ENCODE measurements at places on chromosomes 13 and 19.
A peak's percentile ranks its signal among the peaks of the same experiment; 100 is the strongest.

DNA sequence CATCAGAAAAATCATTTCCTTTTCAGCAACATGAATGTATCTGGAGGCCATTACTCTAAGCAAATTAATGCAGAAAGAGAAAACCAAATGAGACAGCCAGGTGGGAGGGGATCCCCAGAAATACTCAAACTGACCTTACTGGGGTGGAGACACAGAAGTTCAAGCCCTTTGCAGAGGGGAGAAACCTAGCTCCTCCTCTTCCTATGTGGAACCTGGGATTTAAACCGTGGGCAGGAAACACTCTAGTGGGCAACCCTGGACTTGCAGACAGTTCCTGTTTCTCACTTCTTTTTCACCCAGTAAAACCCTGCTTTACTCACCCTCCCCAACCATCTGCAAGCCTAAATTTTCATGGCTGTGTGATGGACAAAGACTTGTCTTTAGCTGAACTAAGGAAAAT lies 61.3 kb downstream of the SLITRK6 start:
- no peak for DNase-seq

GRCh38 chr19:50542943-50543342 lies 25.3 kb downstream of the LRRC4B start:
- DNase-seq: no peak

DNA sequence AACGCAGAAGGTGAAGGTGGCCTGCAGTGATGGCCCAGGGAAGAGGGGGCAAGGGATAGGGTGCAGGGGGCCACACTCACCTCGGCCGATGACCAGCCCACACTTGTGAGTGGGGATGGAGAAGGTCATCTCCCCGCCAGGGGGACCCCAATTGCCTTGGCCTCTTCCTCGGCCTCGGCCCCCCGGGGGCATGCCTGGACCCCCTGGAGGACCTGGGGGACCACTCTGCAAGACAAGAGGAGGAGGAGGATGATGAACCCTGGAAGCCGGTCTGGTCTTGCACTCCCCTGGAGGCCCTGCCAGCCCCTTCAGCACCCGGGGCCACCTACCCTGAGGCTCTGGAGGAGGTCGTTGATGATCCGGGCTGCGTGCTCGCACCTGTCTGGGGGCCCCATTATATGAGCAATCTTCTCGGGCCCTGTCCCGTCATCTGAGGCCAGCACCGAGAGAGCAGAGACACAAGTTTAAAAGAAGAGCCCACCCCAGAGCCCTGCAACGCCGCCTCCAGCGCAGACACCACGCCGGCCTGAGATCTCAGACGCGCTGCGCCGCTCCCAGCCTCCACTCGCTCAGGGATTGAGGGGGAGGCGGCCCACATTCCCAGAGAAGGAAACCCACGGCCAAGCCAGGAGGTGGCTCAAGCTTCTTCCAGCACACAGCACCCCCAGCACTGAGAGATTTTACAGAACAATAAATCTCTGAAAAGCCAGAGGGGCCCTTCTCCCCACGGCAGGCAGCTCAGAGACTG lies 7.8 kb downstream of the KHSRP start:
- DNase-seq: no peak

GRCh38 chr19:1068009-1069001 lies 1.3 kb downstream of the ARHGAP45 start:
- no peak for DNase-seq

GRCh38 chr13:75871059-75871458 lies 234.9 kb downstream of the LMO7 start:
- no peak for DNase-seq

DNA sequence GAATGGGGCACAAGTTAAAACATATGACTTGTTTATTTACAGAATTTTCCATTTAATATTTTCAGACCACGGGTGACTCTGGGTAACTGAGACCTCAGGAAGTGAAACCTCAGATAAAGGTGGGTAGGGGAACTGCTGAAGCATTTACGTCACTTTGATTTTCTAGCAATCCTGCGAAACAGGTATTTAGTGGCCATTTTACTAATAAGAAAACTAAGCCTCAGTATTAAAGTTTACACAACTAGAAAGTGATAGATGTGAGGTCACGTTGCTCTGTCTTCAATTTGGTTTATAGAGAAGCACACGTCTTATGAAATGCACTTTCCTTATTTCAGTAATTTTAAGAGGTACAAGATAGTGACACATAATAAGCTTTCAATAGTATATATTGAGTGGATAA lies 402.8 kb downstream of the FGF9 start:
- DNase-seq: no peak

- DNase-seq: no peak
These were observed 9.0 kb upstream of the CEBPA start for GRCh38 chr19:33311326-33311682.

- no peak for DNase-seq
These were observed 14.9 kb upstream of the PSMD8 start for GRCh38 chr19:38359242-38360021.

DNA sequence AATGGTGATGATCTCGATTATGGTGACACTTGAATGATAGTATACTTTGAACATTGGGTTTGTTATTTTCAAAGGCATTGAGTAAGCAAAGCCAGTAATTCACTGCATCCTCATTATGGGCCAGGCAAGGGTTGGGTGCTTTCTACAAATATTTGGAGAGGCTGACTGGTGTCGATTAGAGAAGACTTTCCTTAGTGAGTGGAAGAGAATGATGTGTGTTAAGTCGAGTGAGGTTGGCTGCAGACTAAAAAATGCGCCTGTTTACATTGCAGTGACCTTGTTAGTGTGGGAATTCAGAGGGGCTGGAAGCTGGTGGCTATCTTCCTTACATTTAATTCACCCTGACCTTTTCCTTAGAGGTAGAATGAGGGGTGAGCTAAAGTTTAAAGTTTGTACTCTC lies 22.4 kb upstream of the RNF113B start:
- no peak for DNase-seq

DNA sequence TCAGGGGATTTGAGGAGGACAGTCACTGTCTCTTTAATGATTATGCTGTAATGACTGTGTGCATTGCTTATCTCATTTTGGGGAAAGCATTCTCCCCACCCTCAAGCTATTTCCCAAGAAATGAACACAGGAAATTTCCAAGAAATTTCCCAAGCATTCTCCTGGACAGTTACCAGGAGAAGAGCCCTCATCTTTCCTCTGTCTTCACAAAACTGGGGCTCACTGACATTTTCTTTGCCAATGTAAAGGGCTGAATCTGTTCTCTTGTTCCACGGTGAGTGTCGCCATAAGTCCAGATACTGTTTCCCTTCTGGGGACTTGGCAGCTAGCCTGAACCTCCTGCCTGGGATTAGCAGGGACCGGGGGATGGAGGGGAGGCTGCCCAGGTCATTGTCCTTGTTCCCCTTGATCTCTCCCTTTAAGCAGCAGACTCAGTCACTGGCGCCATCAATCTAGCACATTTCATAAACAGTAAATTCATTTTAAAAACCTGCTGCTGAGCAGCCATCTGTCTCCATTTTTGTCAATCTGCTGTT lies 172.8 kb downstream of the DNAJC15 start:
- DNase-seq: peak; percentile 13

DNA sequence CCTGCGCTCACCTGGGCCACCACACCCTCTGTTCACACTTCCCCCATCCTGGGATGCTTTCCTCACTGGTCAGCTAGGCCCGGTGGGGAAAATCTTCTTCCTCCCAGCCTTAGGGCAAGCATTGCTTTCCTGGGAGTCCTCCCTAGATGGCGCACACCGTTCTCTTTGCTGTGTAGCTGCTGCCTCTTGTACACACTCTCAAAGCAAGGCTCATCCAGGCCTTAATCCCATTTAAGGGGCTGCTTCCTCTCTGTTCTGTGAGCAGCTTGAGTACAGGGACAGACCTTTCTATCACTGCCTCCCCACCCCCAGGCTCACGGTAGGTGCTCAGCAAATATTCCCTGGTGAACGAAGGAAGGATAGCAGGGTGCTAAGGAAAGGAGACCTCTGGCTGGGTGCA lies 11.1 kb downstream of the SLC7A10 start:
- DNase-seq: peak; percentile 75

DNA sequence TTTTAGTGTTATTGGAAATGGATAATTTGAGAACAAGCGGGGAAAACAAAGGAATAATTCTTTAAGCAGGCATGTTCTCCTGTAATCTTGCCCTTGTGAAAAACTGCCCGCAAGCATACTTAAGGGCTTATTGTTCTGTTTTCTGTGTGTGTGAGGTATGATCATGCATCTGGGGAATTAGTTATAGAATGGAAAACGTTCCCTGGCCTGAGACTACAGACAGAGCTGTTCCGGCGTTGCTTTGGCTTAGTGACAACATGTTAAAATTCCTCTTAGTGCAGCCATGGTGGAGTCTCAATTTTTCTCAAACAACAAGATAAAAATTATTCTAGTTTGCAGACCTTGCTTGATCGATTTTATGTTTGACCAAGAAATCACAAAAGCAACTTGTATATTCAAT lies 560.2 kb upstream of the SPRY2 start:
- no peak for DNase-seq

DNA sequence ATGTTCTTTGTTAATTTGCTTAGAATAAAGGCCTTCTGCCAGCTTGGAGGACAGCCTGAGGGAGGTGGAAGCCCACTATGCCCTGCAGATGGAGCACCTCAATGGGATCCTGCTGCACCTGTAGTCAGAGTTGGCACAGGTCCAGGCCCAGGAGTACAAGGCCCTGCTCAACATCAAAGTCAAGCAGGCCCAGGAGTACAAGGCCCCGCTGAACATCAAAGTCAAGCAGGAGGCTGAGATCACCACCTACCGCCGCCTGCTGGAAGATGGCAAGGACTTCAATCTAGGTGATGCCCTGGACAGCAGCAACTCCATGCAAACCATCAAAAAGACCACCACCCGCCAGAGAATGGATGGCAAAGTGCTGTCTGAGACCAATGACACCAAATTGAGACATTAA lies 41.7 kb downstream of the ZNF85 start:
- DNase-seq: no peak

- no peak for DNase-seq
These were observed 46.3 kb downstream of the BRD4 start for GRCh38 chr19:15285896-15286591.

- peak; percentile 29 for DNase-seq
These were observed at the start of gene SLAIN1 for GRCh38 chr13:77697217-77698103. Gene SLAIN1, plus strand, starts transcription at chr13:77697687. Its CDS starts 227 bp downstream, at chr13:77697914.

GRCh38 chr13:114286808-114287207 lies 5.4 kb downstream of the UPF3A start:
- peak; percentile 64 for DNase-seq

- DNase-seq: no peak
These were observed 9.8 kb downstream of the PNPLA6 start for GRCh38 chr19:7545300-7545699.

- no peak for DNase-seq
These were observed 3.6 kb upstream of the ADGRE3 start for GRCh38 chr19:14678199-14678598.

GRCh38 chr19:392375-392970 lies 16.5 kb downstream of the C2CD4C start:
- no peak for DNase-seq

- DNase-seq: peak; percentile 62
These were observed 59.4 kb upstream of the TSHZ3 start for GRCh38 chr19:31408460-31409124.

DNA sequence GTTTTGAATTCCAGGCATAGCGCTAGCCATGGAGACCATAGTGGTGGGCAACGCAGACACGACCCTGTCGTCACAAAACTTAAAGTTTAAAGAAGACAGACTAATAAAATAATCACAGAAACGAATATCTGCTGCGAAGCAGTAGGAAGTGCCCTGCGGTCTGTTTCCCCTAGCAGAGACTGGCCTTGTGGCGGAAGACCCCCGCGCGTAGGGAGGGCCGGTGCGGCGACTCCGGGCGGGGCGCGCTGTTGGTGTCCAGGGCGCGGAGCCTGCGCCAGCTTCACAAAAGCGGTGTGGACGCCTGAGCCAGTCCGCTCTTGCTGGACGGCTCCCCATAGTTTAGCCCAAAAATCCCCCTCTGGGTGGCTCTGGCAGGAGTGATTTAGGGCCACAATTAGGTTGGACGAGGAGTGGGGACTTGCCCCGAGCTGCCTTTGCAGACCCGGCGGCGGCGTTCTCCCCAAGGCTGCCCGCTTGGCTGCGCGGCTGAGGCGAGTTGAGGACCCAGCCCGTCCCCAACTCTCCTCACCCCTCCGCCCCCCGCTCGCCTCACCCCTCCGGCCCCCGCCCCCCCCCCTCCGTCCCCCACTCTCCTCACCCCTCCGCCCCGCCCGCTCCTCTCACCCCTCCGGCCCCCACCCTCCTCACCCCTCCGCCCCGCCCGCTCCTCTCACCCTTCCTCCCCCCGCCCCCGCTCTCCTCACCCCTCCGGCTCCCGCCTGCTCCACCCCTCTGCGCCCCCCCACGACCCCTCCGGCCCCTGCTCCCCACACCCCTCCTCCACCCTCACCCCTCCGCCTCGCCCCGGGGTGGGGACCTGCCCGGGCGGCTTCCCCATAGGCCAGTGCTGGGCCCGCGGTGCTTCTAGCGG lies 14.2 kb upstream of the LATS2 start:
- no peak for DNase-seq

- DNase-seq: no peak
These were observed 8.9 kb downstream of the CACNG8 start for GRCh38 chr19:53971673-53972072.

DNA sequence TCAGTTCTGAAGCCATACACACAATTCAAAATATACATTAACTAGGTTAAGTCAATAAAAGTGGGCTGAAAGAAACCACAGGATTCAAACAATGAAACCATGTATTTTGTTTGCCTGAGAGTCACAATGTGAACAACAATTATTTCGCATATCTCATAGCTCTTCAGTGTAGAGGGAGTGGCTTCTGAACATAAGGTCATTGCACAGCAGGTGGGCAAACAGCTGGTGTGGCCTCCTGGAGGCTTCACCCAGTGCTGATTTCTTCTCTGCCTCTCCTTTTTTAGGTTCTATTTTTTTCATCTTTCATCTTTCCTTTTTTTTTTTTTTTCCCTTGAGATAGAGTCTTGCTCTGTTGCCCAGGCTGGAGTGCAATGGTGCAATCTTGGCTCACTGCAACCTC lies 40.4 kb upstream of the ZNF254 start:
- DNase-seq: no peak

DNA sequence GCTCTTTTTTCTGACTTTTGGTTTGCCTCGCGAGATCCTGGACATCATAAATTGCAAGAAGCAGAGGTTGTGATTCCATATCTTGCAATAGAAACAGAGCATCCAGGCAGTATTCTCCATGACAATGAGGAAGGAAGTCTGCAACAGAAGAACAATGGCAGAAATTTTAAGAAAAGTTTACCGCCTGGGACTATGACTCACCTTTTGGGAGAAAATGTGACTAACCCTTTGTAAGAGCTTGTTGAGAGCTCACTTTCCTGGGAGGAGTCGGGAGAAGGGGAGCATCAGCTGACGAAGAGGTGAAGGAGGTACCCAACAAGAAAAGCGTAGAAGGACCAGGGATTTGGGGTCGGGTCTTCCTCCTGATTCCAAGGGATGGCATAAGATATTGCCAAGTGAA lies 34.3 kb upstream of the TNFSF11 start:
- DNase-seq: no peak
